ENCODE measurements at places on chromosomes 13 and 19.
A peak's percentile ranks its signal among the peaks of the same experiment; 100 is the strongest.

DNA sequence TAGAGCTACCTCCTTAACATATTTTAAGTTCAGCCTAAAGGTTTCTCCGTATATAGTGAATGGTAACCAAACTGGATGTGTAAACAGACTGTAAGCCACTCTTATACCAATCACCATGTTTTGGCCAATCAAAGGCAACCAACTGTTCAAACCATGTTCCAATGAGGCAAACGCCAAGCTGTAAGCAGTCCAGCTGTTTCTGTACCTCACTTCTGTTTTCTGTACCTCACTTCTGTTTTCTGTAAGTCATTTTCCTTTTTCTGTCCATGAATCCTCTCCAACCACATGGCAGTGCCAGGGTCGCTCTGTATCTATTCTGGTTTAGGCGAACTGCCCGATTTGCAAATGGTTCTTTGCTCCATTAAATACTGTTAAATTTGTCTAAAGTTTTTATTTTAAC is 24.4 kb downstream of the COMMD6 start:
- DNase-seq: no peak

DNA sequence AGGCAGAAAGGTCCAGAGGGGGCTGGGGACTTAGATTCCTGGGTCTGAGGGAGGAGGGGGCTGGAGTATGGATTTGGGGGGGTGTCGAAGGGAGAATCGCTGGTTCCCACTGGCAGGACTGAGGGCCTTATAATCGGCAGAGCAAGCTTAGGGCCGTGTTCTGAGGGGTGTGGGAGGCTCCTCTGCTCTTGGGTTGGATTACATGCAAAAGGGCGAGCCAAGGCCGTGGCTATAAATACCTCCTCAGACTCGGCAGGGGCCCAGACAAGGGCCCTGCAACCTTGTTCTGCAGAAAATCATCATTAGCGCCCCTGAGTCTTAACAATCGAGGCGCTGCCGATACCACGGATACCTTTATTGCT is 707 bp upstream of the MAMSTR start:
- DNase-seq: no peak

GRCh38 chr13:98141509-98142379 is 1.1 kb upstream of the FARP1 start:
- DNase-seq: peak; percentile 58

GRCh38 chr19:3556423-3556977 is 886 bp downstream of the MFSD12 start:
- DNase-seq: no peak

DNA sequence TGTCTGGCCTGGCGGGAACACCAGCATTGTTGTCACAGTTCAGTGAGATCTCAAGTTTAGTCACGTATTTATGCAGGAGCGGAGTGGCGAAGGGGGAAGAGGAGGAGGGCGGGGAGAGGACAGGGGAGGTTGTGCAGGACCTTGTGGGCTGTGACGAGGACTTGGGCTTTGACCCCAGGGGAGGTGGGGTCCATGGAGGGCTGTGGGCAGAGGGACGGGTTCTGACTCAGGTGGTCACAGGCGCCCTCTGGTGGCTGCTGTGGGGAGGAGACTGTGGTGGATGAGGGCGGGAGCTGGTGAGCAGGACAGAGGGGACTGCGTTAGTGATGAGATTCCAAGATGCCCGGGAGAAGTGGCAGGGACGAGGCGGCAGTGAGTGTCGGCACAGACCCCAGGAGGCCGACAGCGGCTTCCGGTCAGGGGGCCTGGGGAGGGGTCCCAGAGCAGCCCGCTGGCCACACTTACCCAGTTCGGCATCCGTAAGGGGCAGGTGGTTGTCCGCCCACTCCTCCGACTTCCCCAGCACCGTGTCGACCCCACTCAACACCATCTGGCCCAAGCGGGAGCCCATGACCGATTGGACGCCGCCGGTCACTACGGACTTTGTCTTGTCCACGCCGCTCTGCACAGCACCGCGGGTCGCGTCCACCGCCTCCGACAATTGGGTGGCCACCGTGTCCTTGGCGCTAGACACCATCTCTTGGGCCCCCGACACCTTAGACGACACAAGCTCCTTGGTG is 15.7 kb downstream of the PLIN3 start:
- peak; percentile 74 for DNase-seq

GRCh38 chr19:49490287-49491029 is 3.0 kb downstream of the RPL13A start:
- DNase-seq: no peak

DNA sequence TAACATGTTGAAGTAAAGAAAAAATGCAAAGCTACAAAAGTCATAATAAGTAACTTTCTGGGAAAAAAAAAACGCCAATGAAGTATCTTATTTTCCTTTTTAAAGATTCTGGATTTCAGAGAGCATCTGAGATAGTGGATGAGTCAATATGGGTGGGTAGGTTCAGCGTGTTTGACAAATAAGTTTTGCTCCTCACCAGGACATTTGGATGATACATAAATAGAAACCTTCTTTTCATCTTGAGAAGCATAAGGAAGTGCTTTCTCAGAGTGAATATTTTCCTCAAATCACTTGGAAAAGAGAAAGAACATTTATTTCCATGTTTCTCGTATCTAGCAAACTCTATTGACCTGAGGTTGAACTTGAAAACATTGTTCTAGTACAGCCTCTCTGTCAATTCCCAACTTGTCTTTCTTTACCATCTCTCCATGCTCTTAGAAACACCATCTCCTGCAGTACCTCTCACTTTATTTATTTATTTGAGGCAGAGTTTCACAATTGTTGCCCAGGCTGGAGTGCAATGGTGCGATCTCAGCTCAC is 463.2 kb downstream of the KLF5 start:
- DNase-seq: no peak

GRCh38 chr13:110665491-110666254 is 40.2 kb downstream of the CARS2 start:
- no peak for DNase-seq

DNA sequence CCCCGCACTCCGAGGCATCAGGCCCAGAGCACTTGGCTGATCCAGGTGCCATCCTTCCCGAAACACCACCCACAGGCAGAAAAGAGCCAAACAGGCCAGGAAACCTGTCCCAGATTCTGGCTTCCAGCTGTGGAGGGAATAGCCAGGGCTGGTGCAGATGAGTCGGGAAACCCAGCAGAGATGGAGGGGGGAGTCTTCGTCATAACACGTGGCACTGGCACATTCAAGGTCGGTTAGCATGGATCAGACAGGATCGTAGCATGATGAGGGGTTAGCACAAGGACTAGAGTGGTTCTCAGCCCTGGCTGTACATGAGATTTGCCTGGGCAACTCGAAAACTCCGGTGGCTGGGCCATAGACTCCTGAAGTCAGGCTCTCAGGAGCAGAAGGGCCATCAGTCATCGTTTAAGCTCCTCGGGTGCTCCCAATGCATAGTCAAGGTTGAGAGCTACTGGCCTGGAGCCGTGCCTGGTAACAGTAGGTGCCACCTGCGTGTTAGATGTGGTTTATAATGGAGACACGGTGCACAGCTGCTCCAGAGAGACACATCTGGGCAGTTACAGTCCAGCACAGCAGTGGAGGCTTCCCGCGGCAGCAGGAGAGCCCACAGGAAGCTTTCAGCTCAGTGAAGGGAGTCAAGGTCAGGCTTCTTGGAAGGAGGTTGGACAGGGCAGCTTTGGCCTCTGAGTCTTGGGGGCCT is 6.3 kb downstream of the CYTH2 start:
- no peak for DNase-seq

- DNase-seq: no peak
These were observed 78.6 kb upstream of the MAB21L1 start for GRCh38 chr13:35554972-35555623.

- peak; percentile 43 for DNase-seq
These were observed 40.3 kb upstream of the TFDP1 start for GRCh38 chr13:113544071-113544891.

DNA sequence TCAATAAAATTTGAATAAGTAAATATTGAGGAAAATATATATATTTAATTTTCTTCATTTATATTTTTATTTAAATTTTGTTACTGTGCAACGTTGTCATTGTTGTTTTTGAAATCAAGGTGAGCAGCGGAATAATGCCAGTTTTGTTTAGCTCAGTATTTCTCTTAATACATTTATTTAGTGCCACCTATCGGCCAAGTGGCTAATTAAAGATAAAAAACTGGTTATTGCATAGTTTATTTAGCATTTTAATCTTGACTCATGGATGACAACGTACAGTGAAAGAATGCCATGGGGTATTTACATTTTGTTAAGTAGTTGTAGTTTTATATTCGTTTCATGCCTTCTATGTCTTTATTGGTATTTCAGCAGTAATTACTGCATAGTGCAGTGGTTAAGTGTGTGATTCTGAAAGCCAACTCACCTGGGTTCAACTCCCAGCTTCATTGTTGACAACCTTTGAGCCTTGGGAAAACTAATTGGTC is 265.9 kb downstream of the MYO16 start:
- no peak for DNase-seq

DNA sequence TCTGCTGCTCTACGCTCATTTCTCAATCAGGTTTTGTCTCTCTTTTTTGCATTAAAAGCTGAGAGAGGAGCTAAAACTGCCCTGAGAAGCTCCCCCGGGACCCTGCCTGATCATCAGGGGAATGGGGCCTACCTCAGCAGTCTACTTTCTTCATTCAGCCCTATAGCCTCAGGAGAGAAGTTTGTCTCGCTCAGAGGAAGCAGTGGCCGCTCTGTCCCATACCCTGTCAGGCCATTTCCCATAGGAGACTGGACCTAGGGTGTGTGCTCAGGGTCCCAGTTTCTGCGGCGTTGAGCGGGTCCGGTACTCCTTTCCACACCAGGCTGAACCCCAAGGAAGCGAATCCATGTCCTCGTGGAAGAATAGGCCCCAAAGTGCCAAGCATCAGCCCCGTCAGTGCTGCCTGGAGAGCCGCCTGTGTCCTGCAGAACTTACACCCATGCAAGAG is 21.7 kb downstream of the UBE2L5 start:
- no peak for DNase-seq

DNA sequence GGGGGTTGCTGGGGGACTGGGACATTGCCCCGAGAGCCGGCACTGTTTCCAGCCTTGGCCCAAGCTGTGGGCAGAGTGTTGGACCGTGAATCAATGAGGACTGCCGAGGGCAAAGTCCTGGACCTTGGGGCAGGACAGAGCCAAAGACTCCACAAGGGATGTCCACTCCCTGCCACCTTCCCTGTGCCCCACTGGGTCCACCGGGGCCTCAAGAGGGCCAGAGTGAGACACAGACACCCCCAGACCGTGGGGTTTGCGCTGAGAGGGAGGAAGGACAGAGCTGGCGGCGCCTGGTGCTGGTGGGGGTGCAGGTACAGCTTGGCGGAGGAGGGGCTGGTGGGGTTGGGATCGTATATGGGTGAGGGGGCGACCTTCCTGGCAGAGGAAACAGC is 11.8 kb downstream of the MAST3 start:
- DNase-seq: no peak

DNA sequence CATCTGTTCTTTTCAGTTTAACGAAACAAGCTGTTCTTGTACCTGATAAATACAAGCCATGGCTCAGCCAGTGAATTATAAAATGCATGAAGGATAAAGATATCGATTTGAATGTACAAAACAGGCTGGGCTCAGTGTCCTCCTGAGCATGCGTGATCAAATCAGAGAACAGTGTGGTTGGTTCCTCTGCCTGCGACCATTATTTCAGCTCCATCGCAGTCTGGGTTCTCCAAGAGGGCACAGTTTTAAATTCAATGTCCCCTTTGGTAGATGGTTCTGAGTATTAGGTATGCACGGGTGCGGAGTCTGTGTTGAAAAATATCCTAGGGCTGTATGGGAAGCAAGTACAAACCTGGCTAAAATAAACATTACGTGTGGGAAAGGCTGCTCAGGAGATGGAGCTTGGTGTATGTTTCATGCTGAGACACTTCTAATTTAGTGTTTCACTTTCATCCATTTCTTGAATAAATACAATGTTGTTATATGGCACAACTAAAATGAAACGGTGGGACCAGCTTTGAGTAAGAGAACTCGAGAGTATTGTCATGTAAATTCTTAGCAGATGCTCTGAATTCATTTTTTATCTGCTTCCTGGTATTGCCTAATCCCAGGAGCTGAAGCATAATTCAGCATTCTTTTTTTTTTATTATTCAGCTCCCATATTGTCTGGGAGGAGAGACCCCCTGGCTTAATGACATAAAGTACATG is 458.7 kb downstream of the MYO16 start:
- DNase-seq: no peak

GRCh38 chr13:21014139-21014501 is 47.3 kb downstream of the LATS2 start:
- DNase-seq: no peak

DNA sequence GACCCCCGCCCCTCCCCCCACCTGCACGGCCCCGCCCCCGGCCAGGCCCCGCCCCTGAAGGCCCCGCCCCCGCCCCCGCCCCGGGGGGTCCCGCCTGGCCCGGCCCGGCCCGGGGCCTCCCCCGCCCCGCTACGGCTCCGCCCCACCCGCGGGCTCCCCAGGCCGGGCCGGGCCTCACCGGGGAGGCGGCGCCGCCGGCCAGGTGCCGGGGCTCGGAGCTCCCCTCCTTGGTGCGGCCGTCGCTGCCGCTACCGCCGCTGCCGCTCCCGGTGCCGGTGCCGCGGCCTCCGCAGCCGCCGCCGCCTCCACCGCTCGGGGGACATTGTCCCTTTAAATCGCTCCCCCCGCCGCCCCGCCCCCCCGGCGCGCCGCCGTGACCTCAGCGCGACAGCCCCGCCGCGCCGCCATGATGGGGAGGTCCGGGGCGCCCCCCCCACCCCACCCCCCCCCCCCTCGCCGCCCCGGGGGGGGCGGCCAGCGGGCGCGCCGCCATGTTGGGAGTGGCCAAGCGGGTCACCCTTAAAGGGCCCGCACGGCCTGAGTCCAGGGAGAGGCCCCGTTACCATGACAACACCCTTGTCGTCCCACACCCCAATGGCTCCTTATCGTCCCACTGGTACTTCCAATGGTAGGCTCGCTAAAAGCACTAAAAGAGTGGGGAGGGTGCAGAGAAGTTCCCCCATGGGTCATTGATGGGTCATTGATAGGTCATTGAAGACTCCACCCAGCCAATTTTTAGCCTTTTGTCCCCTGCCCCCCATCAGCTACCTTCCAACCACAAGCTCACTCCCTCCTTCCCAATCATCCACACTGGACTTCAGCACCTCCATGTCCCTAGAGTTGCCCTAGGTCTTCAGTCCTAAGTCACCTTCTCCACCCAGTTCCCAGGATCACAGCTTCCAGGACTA is at the start of gene WIZ:
Gene WIZ (minus strand): TSS at position 337 of the 908 bp plus-strand sequence. CDS start 1,649 bp downstream, outside the sequence.
- peak; percentile 92 for DNase-seq

GRCh38 chr13:56681404-56681803 is 459.3 kb upstream of the PRR20A start:
- no peak for DNase-seq

GRCh38 chr19:33175156-33175782 is 18.9 kb upstream of the LRP3 start:
- DNase-seq: no peak

GRCh38 chr13:37074703-37075102 is 15.2 kb upstream of the SUPT20H start:
- DNase-seq: no peak

- no peak for DNase-seq
These were observed 752 bp upstream of the HAS1 start for GRCh38 chr19:51724543-51724942.
